ENCODE measurements at places on chromosomes 6 and 20. TPM values are rescaled to one million over a fixed set of nuclear protein-coding genes. Genes with fewer than 3 reads are reported as not detected.

- no peaks in the 10 kb centered on the region for H3K36me3 ChIP-seq
- no peak overlapping the region for H3K27ac ChIP-seq
- H3K4me1 ChIP-seq, result no peaks in the 10 kb centered on the region
- H3K4me3 ChIP-seq, result no peak overlapping the region
- H3K27me3 ChIP-seq, result no peaks in the 10 kb centered on the region
These were observed 33.1 kb upstream of the TMEM30A start for GRCh38 chr6:75317503-75318206.

GRCh38 chr6:84072442-84072997 lies 38.9 kb downstream of the MRAP2 start:
- no peak overlapping the region for H3K4me3 ChIP-seq
- H3K36me3 ChIP-seq, result no peaks in the 10 kb centered on the region
- no peak overlapping the region for H3K27ac ChIP-seq
- H3K4me1 ChIP-seq, result no peaks in the 10 kb centered on the region
- DNase-seq, result no peak

- H3K27ac ChIP-seq, result no peak overlapping the region
- no peaks in the 10 kb centered on the region for H3K4me1 ChIP-seq
- H3K4me3 ChIP-seq, result no peak overlapping the region
- DNase-seq, result no peak
These were observed 104.4 kb upstream of the CD93 start for GRCh38 chr20:23190557-23190956.

TP53RK gene
- 17.7 TPM for total RNA-seq

GRM1 gene
- total RNA-seq, result not detected

Measured in gastrocnemius medialis (tissue), 4 donors.